ENCODE measurements at places on chromosomes 7 and 10. TPM values are rescaled to one million over a fixed set of nuclear protein-coding genes. Genes with fewer than 3 reads are reported as not detected.

The PILRA gene
- 3.3 TPM for total RNA-seq

The TAS2R5 gene
- 0.50 TPM for total RNA-seq

The CFAP46 gene
- 1.8 TPM for total RNA-seq

The PON3 gene
- total RNA-seq = 35.7 TPM

Data from A549 treated with dexamethasone at 1 μM for 4 hours (cell line).